ENCODE measurements at places on chromosomes 2 and 18. TPM values are rescaled to one million over a fixed set of nuclear protein-coding genes. Genes with fewer than 3 reads are reported as not detected.

GRCh38 chr2:9949992-9950520 is 1.4 kb upstream of the GRHL1 start:
- no peak for DNase-seq

DNA sequence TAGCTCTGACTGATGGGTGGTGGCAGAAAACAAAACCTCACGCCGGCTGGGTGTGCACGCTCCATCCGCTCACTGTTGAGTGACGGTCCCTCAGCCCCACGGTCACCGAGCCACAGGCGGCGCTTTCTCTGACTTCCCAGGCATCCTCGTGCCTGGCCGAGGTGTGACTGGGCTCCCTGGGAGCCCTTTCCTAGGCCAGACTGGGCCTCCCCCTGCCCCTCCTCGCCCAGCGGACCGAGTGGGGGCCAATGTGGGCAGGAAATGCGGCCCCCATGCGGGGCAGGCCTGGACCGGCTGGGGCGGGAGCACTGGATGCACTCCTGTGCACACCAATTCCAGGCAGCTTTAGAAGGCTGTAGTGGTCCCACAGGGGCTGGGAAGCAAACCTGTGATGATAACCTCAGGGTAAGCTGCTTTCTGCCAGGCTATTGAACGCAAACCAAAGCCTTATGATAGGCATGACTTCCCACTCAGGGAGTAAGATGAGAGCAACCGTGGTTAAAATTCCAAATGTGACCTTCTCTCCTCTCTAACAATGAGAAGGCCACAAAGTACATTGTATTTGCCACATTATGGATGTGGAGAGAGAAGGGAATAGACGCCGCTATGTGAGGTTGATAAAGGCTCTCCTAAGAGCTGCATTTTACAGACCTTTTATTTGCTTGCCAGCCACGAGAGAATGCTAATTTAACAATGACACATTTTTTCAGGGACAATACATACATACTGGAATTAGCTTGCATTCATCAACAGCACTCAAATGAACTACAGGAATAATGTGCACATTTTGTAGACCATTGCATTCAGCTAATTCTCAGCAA is 83.9 kb upstream of the PGAP1 start:
- DNase-seq, result no peak

- no peak for DNase-seq
Measured at GRCh38 chr2:84701880-84702279, 179.0 kb downstream of the TRABD2A start.

DNA sequence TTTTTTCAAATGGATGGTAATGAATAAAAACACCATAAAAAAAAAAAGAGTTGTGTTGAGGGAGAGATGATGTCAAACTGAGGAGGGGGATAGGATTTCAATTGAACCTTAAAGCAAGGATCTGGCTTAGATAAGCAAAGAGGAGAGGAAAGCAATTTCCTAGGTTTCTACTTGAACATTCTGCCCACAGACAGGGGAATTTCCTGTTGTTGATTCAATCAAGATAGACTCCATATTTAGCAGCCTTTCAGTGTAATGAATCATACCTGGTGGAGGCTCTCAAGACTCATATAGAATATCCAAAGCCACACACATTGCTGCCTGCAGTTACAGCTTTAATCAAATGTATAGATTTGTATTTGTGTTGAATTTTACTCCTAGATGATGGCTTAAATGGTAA is 294.4 kb upstream of the PIK3C3 start:
- DNase-seq, result no peak

PLCL1 gene
- total RNA-seq, result 9.9 TPM

ARHGEF4 gene
- 18.0 TPM for total RNA-seq

- DNase-seq, result no peak
Measured at GRCh38 chr18:26103579-26103978, 13.2 kb upstream of the SS18 start.

DNA sequence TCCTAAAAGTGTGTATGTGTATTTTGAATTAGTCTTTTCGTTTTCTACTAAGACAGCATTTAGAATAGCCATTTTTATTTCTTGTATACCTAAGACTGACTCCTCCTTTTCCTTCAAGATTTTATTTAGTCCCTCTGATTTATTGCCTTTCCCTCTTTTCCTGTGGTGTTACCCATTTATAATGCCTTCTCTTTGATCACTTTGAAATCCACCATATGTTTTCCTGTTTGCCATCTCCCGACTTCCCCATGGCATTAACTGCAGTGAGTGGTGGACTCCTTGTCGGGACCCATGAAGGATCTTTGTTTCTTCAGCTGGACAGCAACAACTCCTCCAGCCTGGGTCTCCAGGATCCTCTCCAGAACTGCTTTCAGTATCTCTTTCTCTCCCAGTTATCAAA is 160.7 kb downstream of the CSRNP3 start:
- DNase-seq, result no peak

MERTK gene
- 41.1 TPM for total RNA-seq

GRCh38 chr18:56083097-56083521 is 495.1 kb upstream of the TCF4 start:
- DNase-seq, result no peak

DNA sequence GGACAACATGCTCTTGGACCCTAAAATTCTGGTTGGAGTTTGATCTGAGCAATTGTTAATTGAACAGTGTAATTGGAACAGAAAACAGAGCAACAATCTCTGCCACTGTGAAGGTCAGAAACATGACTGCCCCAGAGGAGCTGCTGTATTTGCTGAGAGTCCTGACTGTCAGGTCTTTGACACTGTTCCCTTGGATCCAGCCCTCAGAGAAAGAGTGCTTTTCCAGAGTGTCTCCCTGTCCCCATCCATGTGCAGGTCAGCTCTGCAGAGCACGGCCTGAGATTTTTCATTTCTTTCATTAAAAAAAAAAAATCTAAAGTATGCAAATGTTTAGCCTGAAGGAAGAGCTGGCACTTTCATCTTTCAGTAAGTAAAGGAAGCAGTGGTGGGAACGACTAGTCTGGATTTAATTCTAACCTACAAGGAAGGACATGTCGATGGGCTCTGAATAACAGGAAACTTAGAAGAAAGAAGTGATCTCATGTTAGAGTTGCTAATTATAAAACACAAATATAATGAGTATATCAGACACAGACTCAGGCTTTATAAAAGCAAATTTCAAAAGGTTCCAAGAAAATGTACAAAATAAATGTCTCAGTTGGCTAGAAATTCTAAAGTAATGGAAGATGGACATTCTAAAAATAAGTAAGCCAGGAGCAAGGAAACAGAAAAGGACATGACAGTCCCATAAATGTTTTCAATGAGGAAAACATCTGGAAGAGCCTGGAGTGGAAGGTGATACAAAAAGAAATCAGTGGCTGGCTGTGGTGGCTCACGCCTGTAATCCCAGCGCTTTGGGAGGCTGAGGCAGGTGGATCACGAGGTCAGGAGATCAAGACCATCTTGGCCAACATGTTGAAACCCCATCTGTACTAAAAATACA is 876.5 kb downstream of the EPHA4 start:
- no peak for DNase-seq

- DNase-seq, result no peak
Measured at GRCh38 chr2:4792126-4792525, 900.1 kb upstream of the SOX11 start.

GRCh38 chr2:82340578-82341053 is 2036.1 kb upstream of the LRRTM1 start:
- no peak for DNase-seq

DNA sequence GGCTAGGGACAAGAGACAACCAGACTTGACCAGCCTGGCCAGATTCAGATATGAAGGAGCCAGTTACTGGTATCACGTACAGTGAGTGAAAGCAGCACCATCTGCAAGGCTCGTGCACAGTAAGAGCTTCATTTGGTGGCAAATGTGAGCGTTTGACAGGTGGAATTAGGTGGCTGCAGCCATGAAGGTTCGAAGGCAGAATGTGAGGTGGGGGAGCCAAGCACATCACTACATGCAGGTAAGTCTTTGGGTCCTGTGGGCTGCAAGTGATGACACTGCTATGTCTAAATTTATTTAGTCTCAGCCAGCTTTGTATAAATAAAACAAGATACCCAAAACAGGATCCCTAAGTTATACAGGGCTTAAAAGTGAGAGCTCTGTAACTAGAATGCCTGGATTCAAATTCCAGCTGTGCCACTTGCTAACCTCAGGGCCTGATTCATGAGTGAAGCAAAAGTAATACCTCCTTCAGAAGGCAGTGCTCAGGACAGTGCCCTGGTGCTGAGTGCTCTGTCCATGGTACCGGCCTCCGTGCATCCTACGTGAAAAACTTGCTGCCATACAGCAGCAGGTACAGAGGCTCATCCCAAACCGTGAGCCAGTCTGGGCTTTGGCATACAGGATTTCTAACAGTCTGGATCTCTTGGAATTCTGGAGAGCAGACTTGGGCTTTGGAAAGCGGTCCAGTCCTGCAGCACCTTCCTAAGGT is 18.6 kb downstream of the DDX18 start:
- no peak for DNase-seq

- no peak for DNase-seq
Measured at GRCh38 chr2:45180033-45180746, 170.9 kb upstream of the SIX2 start.

DNA sequence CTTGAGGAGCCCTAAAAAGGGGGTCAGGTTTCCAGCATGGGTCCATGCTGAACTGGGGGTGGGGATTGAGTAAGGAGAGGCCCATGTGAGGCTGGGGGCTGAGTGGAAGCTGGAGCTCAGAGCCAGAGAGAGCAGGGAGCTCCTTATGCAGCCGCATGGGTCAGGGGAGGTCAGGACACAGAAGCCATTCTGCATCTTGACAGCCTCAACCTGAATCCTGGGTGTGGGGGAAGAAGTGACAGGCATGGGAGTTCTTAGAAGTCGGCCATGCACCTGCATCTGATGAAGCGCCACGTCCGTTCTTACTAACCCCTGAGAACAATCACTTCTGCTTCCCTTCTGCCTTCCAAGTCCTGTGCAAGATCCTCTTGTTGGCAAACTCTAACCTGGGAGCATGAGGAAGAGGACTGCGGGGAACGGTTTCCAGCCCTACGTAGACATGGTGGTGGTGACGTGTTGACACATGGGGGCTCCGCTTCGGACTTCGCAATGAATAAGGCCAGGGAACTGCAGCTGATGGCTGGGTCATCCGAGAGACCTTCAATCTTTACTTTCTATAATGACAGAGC is 22.3 kb downstream of the GNLY start:
- no peak for DNase-seq

DNA sequence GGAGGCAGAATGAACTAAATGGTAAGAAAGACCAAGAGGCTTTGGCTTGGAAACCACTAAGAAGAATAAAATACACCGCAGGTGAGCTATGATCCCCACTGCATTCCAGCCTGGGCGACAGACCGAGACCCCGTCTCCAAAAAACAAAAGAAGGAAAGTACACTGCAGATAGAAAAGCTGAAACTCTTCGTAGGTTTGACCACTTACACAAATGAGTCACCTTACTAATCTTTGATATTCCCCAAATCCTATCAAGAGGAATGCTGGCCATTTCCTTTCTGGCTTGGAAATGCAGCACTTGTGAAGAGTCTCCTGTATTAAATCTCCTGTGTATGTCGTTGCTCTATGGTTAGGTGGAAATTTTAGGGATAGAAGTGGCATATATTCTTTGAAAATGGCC is 108.8 kb downstream of the MTCL1 start:
- DNase-seq, result no peak

FMNL2 gene
- total RNA-seq, result 34.6 TPM

DNA sequence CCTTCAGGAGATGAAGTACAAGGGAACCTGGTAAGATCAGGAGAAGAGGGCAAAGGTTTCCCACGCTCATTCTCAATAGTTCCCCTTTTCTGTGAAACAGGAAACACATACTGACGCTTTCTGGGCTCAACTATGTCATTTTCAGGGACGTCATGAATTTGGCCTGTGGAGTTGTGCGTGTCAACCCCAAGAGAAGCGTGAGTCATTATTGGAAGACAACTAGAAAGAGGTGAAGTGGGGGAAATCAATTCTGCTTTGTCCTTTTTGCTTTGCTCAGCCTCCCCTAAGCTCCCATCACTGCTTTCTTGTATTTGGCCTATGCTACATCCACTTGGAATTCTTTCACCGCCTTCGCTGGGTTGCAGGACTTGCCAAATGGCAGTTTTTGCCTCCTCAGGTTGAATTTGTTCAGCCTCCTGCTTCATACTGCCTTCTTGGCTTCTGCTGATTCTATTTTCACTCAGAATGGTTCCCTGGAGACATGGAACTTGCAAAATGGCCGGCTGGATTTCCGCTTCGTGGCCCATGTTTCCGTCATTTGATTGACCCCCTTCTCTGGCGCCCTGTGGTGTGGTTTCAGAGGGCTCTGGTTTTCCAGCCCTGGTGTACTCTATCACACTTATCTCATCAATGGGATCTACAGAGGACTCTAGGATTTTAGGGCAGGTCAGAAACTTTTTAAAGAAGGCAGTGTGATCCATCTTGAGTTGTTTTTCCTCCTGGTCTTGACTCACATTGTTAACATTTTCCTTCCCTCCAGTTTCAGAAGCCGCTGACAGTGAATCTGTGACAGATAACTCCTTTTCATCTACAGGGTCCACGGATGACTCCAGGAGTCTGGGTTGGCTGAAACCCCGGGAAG is 93.3 kb downstream of the ALPK2 start:
- DNase-seq, result no peak

CRYBA2 gene
- not detected for total RNA-seq

GRCh38 chr2:43225788-43226557 is 433 bp downstream of the ZFP36L2 start:
- DNase-seq, result peak; percentile 32

OSGEPL1 gene
- 1.3 TPM for total RNA-seq

MITD1 gene
- 38.3 TPM for total RNA-seq

GRCh38 chr2:9480157-9480556 is 5.8 kb downstream of the IAH1 start:
- DNase-seq, result no peak

ANKRD53 gene
- total RNA-seq, result 6.2 TPM

DNA sequence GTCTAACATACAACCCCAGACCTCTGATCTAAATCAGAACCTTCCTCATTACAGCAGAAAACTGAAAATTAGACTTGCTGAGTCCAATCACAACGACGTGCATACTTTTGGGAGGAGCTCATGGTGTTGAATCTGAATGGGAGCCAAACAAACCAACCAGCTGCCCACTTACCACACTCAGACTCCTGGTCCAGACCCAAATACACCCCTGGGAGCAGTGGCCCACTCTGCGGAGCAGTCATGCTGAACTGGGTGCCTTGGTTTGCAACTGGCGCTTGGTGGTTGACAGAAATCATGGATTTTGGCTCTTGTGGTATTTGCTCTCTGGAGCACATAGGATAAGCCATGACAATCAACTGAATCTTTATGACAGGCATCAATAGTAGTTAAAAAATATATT is 253.6 kb upstream of the TNP1 start:
- no peak for DNase-seq

- DNase-seq, result no peak
Measured at GRCh38 chr2:6140509-6140908, 448.3 kb downstream of the SOX11 start.

DNA sequence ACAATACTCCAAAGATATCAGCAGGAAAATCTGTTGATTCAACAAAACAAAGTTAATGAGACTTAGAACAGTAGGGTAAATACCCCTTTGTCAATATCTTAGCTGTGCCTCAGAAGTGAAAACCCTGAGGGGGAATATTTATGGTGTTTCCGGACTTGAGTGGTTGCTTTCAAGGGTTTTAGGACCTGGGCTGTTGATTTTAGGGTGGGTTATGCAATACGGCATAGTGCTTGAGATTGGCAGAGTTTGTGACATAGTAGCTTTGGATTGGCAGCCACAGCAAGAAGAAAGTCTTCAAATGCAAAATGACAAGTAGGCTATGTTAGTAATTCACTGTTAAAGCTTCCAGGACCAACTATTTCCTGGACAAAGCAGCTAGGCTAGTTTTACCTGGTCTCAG is 826.3 kb upstream of the CDH2 start:
- no peak for DNase-seq

Measured in omental fat pad (tissue), 4 donors.